ENCODE measurements at places on chromosomes 3 and 15.
A peak's percentile ranks its signal among the peaks of the same experiment; 100 is the strongest.

DNA sequence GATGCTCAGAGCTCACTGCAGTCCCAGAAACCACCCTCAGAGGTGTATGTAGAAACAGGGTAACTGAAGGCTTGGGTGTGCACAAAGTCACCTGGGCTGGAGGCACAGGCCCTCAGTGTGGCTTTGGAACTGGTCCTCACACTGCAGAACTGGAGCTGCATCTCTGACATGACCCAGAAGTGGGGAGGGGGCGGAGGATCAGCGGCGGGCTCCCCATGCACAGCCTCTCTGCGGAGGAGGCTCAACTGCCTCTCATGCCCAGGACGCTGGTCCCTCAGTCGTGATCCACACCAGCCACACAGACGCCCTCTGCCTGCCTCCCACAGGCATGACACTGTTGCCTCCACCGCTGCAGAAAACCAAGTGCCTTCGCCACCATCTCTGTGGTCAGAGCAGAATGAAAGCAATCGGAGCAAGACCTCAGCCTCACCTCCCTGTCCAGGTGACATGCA lies 73.7 kb downstream of the TM2D3 start:
- no peak for DNase-seq

- DNase-seq = no peak
Observed at GRCh38 chr3:97917813-97918536, 54.3 kb downstream of the RIOX2 start.

DNA sequence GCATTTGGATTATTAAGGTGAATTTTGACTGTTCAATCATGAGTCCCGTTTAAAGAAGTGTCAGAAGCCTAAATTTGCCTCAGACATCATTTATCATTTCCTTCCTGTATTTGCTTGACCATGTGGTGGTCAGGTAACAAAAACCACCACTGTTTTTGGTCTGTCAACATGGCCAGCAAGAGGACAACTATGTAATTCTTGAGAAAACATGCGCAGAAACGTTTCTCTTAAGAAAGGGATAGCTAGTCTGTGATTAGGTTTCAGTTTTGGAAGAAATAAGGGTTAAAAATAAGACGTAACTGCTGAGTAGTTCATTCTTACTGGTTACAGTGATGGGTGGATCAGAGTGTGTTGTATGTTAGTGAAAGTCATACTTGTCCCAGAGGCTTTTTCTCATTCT lies 204.5 kb downstream of the AKAP13 start:
- no peak for DNase-seq

DNA sequence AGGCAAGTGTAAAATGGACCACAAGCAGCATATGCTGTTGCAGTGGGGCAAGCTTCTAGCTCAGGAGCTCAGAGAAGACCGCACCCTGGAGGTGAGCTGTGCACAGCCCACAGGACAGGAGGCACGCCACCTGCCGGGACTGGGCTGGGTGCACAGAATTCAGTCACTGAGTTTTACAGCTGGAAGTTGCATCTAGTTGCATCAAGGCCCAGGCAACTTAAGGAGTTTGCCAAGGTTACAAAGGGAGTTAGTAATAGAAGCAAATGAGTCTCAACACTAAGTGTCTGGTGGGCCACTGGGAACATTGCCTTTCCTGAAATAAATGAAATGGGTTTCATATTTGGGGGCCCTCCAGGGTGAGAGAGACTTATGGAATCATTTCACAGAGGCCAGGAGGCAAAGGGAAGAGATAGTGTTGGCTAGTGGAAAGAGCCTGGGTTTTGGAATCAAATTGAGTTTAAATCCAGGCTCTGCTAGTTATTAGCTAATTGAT lies 36.0 kb upstream of the TIMP4 start:
- no peak for DNase-seq

DNA sequence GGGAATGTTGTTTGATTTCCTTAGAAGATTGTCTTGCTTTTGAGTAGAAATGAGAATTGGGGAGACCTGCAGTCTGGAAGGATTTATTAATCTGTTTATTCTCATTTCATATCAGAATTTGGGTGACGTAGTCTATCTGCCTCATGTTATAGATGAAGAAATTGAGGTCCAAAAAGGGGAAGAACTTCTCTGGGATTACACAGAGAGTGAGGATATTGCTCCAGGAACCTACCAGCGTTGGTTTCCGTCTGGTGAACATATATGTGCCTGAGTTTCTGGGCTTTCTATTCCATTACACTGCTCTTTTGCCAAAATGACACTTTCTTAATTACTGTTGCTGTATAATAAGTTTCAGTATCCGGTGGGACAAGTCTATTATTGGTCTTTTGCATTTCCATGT lies 51.8 kb downstream of the CTDSPL start:
- DNase-seq = no peak

GRCh38 chr3:119548341-119548740 lies 11.1 kb downstream of the CD80 start:
- no peak for DNase-seq

GRCh38 chr15:101637516-101637915 lies 14.7 kb downstream of the TM2D3 start:
- no peak for DNase-seq

- no peak for DNase-seq
Observed at GRCh38 chr3:39166932-39167532, 13.6 kb upstream of the CSRNP1 start.

DNA sequence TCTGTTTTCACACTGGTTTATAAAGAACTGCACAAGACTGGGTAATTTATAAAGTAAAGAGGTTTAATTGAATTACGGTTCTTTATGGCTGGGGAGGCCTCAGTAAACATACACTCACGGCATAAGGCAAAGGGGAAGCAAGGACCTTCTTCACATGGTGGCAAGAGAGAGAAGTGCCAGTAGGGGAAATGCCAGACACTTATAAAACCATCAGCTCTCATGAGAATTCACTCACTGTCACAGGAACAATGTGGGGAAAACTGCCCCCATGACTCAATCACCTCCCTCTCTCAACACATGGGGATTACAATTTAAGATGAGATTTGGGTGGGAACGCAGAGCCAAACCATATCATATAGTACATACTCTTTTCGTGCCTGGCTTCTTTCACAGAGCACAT lies 42.4 kb downstream of the MAP2K1 start:
- DNase-seq = no peak

- DNase-seq = no peak
Observed at GRCh38 chr15:96037584-96037983, 292.9 kb upstream of the NR2F2 start.

- DNase-seq = no peak
Observed at GRCh38 chr3:41370307-41370706, 171.0 kb downstream of the CTNNB1 start.

DNA sequence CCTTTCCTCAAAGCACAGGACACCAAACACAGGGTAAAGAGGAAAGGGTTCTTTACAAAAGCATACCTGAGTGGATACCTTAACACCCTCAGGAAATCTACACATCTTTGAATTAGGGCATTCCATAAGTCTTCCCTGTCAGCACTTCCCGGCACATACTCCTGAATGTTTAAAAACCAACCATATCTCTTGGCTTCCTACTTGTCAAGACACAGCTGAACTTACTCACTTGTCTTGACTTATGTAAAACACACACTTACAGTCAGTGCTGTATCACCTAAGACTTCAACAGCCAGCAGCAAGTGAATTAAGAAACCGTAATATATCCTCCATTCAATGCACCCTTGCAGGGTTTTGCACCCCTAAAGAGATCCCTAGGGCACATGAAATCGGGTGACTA lies 17.5 kb downstream of the IL1RAP start:
- no peak for DNase-seq

- DNase-seq = no peak
Observed at GRCh38 chr3:36615861-36616260, 148.5 kb downstream of the DCLK3 start.

- DNase-seq = no peak
Observed at GRCh38 chr15:68231102-68231818, 1.7 kb upstream of the CLN6 start.

GRCh38 chr15:65732698-65733097 lies 59.4 kb downstream of the DENND4A start:
- DNase-seq = no peak

DNA sequence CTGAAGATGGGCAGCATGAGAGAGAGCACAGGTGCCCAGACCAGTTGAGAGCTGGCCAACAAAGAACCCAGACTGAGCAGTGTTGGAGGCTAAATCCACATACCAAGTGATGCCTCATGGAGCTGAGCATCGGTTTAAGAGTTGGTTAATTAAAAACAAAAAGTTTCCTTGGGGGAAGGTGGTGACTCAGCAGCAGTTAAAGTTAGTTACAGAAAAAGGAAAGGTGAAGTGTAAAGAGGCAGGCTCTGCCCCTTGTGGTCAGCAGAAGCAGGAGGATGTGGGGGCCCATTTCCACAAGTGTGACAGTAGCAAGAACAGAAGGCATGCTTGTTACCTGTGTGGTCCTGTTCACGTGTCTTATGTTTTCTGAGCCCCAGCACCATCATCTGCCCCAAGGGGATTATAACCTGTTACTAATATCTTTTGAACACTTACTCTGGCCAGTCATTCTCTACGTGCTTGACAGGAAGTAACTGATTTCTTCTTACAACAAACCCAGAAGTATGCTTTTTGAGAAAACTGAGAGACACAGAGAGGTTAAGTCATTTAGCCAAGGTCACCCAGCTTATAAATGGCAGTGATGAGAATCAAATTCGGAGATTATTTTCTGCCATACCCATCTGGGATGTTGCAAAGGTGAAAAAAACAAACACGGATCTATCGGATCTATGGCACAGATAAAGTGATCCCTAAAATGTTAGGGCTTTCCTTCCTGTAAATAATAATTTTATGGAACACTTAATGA lies 91.0 kb downstream of the EPHB1 start:
- DNase-seq = no peak

DNA sequence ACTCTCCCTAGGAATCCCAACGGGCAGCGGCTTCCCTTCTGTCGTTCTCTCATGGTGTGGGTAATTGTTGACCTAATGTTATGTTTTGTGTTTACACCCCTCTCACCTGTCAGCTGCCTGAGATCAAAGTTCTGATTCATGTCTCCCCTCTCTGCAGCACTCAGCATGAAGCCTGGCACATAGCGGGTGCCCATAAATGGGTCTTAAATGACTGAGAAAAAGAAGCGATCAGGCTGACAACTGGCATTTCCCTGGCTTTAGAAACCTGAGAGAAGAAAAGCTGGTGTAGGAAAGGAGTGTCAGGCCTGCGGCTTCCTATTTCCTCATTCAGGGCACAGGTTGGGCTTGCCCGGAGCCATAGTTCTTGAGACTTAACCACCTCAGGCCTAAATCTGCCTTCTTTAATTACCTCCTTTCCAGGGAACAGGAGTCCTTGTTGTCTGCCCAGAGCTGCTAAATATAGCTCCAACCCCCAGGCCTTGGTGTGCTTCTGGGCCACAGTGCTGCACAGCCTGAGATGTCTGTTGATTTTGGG lies 31.8 kb downstream of the LPP start:
- DNase-seq = no peak

DNA sequence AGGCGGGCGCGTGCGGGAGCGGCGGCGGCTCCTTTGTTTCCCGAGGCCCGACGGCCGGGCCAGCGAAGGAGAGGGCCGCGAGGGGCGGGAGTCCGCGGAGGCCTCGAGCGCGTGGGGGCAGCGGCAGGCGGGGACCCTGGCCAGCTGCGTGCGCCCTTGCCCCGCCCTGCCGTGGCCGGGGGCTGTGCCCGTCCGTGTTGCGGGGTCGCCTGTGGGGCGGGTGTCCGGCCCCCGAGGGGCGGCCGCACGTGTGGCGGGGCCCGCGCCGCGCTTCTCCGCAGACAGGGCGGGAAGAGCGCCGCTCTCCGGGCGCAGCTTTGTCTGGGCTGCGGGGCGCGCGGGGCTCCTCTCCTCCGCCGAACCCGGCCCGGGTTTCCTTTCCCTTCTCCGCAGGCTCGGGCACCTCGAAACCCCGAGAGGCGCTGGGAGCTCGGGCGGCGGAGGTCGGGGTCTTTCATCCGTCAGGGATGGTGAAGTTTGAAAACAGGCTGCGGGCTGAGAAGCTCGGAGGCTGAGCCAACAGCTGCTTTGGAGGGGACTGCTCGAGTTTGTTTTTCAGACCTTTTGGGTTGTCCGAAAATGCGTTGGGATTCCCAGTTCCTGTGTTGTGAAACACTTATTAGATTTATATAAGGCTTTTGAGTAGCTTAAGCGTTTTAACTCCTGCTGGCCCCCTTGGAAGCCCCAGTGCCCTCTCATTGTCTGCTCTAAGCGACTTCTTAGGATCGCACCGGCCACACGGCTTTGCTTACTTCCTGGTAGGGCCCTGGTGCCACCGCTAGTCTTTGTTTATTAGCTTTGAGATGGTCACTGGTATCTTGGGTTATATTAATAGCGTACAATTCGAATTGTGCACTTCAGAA lies 817 bp downstream of the USP3 start:
- DNase-seq = peak; percentile 43

GRCh38 chr3:108250626-108251025 lies 28.4 kb upstream of the IFT57 start:
- no peak for DNase-seq

DNA sequence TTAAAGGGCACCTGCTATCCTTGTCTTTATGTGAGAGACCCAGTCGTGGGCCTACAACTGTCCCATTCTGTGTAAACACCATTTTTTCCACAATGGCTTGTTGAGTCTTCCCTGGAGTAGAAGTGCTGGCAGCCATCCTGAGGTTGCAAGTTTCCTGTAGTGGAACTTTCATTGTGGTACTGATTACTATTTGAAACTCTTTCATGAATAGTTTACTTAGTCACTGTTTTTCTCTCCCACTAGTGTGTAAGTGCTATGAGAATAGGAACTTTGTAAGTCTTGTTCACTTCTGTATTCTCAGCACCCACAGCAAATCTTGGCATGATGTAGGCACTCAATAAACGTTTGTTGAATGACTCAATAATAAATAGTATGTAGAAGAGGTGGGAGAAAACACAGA lies 48.6 kb downstream of the RARB start:
- no peak for DNase-seq

DNA sequence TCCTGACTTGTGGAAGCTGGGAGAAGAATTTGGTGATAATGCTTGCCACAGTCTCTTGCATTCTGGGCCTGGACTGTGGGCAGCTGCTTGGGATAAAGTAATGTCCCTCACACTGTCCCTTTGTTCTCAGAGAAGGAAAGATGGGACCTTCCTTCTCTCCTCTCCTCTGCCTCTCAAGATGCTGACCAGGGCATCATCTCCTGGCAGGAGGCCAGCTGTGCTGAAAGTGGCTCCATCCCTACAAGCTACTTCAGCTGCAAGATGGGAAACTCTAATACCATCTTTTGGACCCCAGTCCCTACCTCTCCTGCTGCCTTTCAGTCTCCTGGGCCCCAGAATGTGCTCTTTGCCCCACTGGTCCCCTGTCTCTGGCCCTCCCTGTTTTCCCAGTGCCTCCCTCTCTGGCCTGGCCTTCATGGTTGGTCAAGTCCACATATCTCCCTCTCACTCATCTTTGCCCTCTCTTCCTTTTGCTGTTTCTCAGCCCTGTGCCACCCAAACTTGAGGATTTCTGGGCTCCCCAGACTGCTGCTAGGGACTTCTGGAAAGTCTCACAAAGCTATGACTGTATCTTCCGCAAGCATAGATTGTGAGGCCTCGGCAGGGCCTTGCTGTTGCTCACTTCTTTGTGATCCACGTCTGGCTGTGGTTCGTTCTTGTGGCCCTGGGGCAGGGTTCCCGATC lies 7.1 kb upstream of the SLC6A20 start:
- DNase-seq = no peak

GRCh38 chr3:17602126-17602525 lies 140.3 kb downstream of the TBC1D5 start:
- DNase-seq = no peak
